ENCODE measurements at places on chromosomes 2 and 18.

DNA sequence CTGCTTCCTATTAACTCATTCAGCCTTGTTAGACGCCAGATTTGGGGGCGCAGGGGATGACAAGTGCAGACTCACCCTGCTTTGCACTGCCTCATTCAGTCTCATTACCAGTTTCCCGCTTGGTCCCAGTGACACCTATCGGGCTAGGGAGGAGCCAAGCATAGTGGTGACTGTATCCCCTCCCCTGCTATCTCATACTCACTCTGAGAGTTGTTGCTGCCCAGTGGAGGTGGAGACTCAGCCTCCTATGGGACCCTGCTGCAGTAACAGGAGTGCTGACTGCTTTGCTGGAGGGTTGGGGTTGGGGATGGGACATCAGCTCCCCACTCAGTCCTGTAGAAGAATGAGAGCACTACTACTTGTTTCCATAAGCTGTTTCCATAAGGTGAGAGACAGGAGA lies 21.3 kb upstream of the PIK3C3 start:
- no peak for DNase-seq

GRCh38 chr2:104664672-104665071 lies 189.2 kb upstream of the POU3F3 start:
- no peak for DNase-seq

- no peak for DNase-seq
These were observed 22.8 kb upstream of the DAW1 start for GRCh38 chr2:227848586-227848985.

DNA sequence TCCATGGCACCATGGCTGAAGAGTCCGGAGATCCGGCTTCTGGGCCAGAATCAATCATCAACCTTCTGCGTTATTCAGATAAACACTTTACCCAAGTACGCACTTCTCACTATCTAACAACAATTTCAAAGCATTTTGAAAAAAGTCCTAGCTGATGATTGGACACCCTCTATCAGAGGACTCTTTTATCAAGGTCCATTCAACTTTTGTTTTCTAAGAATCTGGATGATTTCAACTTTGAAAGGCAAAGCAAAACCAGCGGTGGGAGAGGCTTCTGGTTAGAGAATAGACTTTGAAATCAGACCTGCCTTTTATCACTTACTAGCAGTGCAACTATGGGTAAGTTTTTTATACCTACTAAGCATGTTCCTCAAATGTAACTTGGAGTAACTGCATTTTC lies 293.6 kb upstream of the TNP1 start:
- DNase-seq, result no peak

All from progenitor cell of endocrine pancreas (in vitro differentiated cells).